ENCODE measurements at places on chromosomes 12 and 14. TPM values are rescaled to one million over a fixed set of nuclear protein-coding genes. Genes with fewer than 3 reads are reported as not detected.

The PLEKHD1 gene
- 0.05 TPM for total RNA-seq

The KLHL33 gene
- total RNA-seq: 0.03 TPM

The TOX4 gene
- 67.1 TPM for total RNA-seq

The RNF212B gene
- not detected for total RNA-seq

The LYZ gene
- not detected for total RNA-seq

The PLEKHH1 gene
- total RNA-seq: 3.1 TPM

The USP44 gene
- 0.17 TPM for total RNA-seq

The ATP2B1 gene
- total RNA-seq: 63.5 TPM

The RAPGEF3 gene
- total RNA-seq: 0.61 TPM

The SOX5 gene
- total RNA-seq: not detected

The HSPB8 gene
- 21.9 TPM for total RNA-seq

The ARL1 gene
- total RNA-seq: 59.1 TPM

The PTPRQ gene
- 0.02 TPM for total RNA-seq

The NIN gene
- total RNA-seq: 15.7 TPM
